Stimulated activated CD8-positive, alpha-beta memory T cell treated with anti-CD3 and anti-CD28 coated beads, Interleukin-4, amount 100 ng/mL, for 24 hours (primary cell): ENCODE measurements at places on chromosomes 11 and 22.

DNA sequence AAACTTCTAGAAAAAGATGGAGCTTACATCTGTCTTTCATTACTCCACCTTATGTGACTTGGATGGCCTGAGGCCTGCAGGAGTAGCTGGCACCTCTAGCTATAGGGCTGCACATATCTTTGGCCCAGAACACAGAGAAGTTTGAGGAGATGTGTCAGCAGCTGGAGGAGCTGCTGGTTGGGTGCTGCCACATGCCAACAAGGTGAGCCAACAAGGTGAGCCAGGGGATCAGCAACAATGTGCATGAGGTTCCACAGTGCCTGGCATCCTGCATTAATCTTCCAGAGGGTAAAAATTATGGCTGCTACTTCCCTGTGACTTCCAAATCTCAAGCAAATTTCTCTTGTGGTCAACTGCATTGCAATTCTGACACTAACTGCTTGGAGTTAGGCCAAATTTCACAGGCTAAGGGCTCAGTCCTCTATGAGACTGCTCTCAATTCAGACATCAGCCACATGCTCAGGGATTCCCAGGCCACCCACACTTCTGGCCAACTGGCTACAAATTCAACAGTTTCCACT lies 16.0 kb downstream of the RBM7 start:
- DNase-seq, result no peak

DNA sequence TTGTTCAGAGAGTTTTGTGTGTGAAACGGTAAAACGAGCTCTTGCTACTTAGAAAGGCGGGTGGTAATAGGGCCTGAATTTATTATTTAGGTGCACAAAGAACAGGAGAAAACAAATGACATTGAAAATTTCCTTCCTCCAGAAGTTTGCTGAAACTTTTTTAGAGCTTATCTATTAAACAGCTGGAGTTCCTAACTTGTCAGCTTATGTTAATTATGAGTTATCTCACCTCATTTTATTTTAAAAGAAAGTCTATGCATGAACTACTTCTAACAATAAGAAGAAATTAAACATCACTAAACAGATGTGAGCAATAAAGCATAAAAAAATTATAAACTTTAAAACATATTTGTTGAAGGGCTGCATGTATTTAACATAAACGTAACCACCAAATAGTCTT lies 373.9 kb upstream of the ANO3 start:
- no peak for DNase-seq

DNA sequence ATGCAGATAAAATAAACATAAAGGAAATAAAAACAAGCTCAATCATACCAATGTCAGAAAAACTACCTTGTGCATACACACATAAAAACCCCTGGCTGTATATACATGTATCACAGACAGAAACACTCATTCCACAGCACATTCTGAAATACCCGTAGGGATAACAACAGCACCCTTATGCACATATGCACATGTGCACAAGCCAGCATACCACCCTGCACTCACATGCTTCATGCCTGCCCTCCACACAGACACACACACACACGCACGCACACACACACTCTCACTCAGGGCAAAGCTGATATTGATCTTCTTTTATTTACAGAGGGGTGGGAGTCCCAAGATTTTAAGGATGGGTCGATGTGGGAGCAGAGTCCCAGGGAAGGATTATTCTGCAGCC lies 92.1 kb downstream of the CSNK2A3 start:
- DNase-seq, result no peak

- DNase-seq, result peak; percentile 38
Observed at GRCh38 chr11:68271023-68271780, 571 bp downstream of the C11orf24 start.
